ENCODE measurements at places on chromosomes 2 and 18. TPM values are rescaled to one million over a fixed set of nuclear protein-coding genes. Genes with fewer than 3 reads are reported as not detected.
A peak's percentile ranks its signal among the peaks of the same experiment; 100 is the strongest.

DNA sequence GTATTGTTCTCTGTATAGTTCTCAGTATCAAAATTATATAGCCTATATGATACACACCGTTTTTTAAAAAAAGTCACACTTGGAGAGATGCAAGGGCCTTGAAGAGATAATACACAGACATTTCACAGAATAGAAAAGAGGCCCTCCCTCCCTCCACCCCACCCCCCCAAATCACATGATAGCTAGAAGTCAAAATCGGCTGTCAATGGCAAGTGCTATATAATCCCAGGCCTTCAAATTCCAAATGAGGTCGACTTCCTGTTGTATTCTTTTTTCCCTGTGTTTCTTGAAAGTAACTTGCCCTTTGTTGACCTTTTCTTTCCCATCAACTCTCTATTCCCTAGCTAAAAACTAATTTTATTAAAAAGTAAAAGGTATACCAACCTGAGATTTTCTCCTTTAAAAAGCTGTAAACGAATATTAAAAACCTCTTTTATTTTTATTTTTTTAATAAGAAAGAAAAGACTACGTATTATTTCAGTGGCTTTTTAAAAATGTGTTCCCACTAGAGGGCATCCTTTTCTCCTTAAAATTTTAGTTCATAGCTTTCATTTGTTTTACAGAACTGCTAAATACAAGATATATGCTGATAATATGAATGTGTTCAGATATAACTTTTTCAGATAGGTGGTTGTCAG, 46.6 kb downstream of the KCMF1 start:
- peak; percentile 33 for DNase-seq

- peak; percentile 10 for DNase-seq
Measured at GRCh38 chr2:173555833-173556232, 201.2 kb downstream of the CDCA7 start.

DNA sequence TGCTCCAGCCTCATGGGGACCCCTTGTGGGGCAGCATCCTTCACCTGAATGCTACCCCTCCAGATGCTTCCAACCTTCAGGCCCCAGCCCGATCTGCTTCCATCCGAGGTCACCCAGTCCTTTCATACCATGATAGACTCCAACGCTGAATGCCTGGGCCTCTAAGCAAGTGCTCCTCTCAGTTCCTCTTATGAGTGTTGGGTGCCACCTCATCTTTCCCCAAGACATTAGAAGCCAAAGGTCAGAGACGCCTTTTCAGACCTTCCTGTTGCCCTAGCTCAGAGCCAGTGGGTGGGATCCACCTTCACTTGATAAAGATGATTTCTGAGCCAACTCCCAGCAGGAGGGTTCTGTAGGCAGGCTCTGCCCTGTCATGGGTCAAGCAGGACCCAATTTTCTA, 174.5 kb upstream of the MGAT5 start:
- DNase-seq = no peak

DNA sequence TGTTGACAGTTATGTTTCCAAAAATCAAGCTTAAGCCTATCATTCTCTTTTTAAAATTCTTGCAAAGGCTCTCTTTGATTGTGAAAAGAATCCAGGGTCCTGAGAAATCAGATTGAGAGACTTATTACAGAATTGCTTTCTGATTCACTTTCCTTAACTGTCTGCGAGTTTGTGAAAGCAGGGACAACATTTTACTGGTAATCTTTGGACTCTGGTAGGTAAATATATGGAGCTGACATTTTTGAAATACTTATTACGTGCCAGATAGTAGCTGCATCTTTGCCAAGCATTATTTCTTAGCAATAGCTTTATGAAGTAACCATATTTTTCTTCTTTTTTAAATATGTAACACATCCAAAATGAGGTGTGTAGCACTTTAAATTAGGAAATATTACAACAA, 570.9 kb downstream of the CMPK2 start:
- DNase-seq = no peak

DNA sequence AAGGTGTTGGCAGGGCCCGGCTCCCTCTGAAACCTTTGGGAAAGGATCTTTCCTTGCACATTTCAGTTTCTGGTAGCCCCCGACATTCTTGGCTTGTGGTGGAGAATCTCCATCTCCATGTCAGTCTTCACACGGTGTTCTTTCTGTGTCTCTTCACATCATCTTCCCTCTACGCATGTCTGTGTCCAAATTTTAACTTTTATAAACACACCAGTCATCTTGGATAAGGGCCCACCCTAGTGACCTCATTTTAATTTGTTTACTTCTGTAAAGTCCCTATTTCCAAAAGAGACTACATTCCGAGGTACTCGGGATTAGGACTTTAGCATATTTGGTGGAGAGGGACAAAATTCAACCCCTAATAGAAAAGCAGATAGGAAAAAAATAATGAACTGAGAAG, 138.4 kb downstream of the GALNT3 start:
- no peak for DNase-seq

GRCh38 chr2:191622374-191623320, 55.3 kb upstream of the NABP1 start:
- DNase-seq = no peak

GRCh38 chr2:15874854-15875804, 65.2 kb upstream of the MYCN start:
- no peak for DNase-seq

- no peak for DNase-seq
Measured at GRCh38 chr2:196258407-196258806, 87.0 kb upstream of the STK17B start.

DNA sequence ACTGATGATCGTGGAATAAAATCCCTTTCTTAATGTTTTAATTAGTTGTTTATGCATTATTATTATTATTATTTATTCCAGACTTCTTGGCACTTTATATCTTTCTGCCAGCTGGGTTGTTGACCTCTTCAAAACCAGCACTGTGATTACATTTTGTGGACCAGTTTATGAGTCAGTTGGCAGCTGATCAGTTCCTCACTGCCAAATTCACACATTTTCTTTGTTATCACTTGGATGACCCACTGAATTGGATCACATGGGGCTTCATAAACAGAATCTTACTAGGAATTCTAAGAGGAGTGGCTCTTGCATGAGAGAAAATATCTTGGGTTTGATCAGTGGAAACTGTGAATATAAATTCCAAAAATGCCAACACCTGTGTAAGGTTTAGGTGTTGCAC, 321.8 kb upstream of the SPRED2 start:
- DNase-seq = no peak

GRCh38 chr2:200943527-200944105, 19.8 kb downstream of the ORC2 start:
- no peak for DNase-seq

- no peak for DNase-seq
Measured at GRCh38 chr2:84781942-84782716, 98.8 kb downstream of the TRABD2A start.

- DNase-seq = no peak
Measured at GRCh38 chr2:47029737-47030524, 114.3 kb upstream of the MCFD2 start.

GRCh38 chr2:134089454-134089853, 164.4 kb upstream of the MGAT5 start:
- DNase-seq = no peak

- DNase-seq = peak; percentile 36
Measured at GRCh38 chr2:200705305-200706041, 106.2 kb upstream of the BZW1 start.

- DNase-seq = peak; percentile 53
Measured at GRCh38 chr2:20429528-20429927, 17.3 kb upstream of the RHOB start.

DNA sequence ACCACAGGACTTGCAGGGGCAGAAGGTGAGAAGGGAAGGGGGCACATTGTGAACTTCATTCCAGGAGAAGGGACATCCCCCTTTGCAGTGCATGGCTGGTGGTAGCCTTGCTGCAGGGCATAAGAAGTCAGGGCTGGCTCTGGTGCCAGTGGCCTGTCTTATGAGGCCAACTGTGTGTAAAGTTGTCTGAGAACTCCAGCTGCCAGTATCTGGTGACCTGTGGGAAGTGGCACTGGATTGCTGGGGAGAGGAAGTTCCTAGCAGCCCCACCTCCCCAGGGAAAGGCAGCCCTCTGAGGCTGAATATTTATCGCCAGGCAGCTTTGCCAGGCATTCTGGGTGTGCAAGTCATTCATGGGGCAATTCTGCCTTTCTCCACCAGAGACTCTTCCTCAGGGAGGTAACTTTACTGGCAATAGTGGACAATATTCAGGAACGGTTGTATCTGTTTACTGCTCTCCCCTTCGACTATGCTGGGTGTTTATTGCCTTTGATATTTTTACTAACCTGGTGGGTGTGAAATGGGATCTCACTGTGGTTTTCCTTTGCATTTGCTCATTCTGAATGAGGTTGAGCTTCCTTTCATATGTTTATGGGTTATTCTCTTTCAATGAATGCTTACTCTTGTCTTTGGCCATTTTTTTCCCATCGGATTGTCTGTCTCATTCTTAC, 12.3 kb downstream of the TRPM8 start:
- no peak for DNase-seq

- peak; percentile 2 for DNase-seq
Measured at GRCh38 chr18:72470391-72470790, 73.8 kb downstream of the CBLN2 start.

DNA sequence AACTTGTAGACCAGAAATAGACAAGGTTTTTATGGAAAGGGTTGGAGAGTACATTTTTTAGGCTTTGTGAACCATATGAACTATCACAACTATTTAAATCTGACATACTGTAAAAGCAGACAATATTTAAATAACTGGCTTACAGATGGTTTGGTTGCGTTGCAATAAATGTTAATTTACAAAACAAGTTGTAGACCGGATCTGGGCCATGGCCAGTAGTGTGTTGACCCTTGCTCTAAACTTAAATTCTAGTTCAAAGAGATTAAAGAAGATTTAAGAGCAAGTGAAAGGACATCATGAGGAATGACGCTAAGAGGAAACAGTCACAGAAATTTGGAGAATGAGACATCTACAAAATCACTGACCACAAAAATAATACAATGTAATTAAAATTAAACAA, 652.7 kb downstream of the DCDC2C start:
- no peak for DNase-seq

DNA sequence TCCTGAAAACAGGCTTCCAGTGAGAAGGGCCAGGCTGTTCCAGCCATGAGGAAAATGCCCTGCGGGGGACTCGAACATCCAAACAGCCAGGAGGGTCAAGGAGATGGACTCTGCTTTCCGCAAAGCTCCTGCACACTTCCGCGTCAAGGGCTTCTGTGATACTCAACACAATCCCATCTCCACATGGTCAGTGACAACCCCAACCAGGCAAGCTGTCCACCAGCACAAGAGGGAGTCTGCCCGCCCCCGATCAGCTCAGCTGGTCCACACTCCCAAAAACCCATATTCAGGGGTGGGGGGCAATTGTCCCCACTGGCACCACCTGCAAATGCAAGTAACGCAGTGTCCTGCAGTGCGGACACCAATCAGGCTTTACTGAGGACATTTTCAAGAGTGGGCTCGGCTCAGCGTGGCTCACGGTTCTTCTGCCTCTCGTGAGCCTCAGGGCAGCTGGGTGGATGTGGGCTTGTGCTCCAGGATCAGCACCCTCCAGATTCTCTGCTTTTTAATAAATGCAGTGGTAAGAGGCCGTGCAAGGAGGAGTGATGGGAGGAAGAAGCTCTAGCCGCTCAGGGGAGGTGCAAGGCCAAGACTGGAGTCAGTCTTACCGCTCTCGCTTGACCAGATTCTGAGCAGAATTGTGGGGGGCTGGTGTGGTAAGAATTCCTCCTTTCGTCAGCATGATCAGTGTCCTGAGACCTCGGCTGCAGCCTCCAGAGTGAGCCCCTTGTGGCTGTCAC, 19.5 kb upstream of the CIDEA start:
- no peak for DNase-seq

DNA sequence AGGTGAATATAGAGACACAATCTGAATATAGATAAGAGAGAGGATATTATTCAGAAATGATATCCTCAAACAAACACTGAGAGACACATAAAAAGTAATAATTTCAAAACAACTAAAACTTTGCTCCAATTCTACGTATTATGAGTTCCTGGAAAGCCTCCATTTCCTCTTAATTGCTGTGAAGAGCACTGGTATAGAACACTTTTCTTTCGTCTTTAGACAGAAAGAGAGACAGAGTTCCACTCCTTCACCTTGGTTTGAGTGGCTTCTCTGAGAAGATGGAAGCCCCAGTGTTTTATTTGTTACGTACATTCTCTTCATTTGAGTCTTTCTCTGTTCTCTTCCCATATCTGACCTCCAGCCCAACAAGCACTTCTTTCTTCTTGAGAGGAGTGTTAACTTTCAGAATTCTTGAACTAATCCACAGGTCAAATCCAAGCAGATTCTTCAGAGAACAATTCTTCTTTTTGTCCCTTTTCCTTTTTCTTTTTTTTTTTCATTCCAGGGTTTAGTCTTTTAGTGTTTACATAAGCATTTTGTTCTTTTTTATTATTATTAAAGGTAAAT, 6.4 kb upstream of the PIK3C3 start:
- DNase-seq = no peak

- DNase-seq = no peak
Measured at GRCh38 chr2:166758956-166759355, 129.3 kb upstream of the XIRP2 start.

- DNase-seq = peak; percentile 7
Measured at GRCh38 chr2:216594081-216594480, 39.1 kb upstream of the IGFBP2 start.

- DNase-seq = no peak
Measured at GRCh38 chr2:53108246-53108645, 659.4 kb upstream of the CHAC2 start.

DNA sequence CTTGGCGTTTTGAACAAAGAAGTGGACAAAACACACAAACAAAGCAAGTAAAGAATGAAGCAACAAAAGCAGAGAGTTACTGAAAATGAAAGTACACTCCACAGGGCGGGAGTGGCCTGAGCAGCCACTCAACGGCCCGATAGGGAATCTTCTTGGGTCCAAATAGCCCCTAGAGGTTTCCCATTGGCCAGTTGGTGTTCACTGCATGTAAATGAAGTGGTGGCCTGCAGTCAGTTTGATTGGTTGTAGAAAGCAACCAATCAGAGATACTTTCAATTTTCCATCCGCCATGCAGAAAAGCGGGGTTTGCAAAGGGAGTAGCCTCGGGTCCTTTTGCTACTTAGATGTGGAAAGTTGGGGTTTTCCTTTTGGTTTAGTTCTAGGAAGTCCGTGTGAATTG, 31.6 kb downstream of the CYBRD1 start:
- peak; percentile 79 for DNase-seq

DNA sequence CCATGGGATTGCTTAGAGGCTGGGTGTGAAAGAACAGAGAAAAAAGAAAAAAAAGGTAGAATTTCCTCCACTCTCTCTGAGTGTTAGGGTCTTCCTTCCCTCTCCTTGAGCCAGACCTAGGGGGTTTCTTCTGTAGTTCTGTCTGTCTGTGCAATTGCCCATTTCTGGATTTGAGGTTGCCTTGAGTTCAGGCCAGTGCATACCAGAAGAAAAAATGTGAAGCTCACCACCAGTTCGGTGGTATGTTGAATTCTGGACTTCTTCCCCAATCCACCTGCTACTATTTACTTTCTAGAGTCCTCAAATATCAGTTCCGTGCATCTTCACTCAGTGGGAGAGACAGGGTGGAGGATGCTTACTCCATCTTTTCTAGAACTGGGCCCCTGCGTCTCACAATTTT, 15.3 kb upstream of the SELENOI start:
- peak; percentile 22 for DNase-seq

GRCh38 chr2:152925547-152926448, 207.4 kb downstream of the ARL6IP6 start:
- DNase-seq = peak; percentile 55

The LRATD1 gene
- total RNA-seq = 1.7 TPM

The GAL3ST2 gene
- total RNA-seq = 0.43 TPM

The CGREF1 gene
- total RNA-seq = under 0.01 TPM

The ZNF2 gene
- total RNA-seq = 7.8 TPM

The KCNE4 gene
- 13.4 TPM for total RNA-seq

The MDH1 gene
- total RNA-seq = 164 TPM

The CARF gene
- total RNA-seq = 5.8 TPM

The PLGLB2 gene
- total RNA-seq = 1.6 TPM

The ARHGEF4 gene
- 0.86 TPM for total RNA-seq
